Jurkat, Clone E6-1 (cell line): ENCODE measurements at places on chromosomes 1 and 21.

DNA sequence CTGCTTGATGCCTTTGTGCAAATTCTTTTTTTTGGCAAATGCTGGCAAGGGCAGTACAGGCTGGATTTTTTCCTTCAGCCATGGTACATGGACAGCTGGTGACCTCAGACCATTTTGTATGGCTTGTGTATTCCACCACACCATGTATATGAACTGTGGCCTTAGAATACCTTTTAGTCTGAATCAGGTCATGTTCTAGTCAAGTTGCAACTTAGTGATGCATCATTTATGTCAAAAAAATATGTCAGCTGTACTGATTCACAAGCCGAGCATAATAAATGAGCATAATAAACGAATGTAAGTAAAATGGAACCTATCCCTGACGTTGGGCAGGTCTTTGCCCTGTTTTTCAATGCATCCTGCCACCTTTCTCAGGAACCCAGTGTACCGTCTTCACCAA, 219.7 kb upstream of the RUNX1 start:
- no peak for DNase-seq

DNA sequence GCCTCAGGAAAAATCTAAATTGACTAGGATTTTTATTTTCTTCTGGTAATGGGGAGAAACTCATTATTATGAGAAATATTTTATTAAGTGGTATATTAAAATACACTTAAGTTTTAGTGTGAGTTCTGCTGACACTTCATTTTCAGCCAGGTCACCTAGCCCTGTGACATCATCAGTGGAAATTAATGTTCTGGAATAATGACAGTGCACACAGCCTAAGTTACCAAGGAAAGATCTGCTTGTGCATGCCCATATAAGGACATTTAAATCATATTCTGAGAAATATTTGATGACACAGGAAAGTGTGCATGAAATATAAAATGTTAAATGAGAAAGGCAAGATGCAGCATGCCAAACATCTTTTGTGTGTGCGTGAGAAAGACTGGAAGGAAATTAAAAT, 102.0 kb downstream of the KIF14 start:
- no peak for DNase-seq

GRCh38 chr1:55813618-55814017, 598.5 kb upstream of the USP24 start:
- no peak for DNase-seq

- no peak for DNase-seq
These were observed 10.4 kb downstream of the RNF19B start for GRCh38 chr1:32954168-32954567.

DNA sequence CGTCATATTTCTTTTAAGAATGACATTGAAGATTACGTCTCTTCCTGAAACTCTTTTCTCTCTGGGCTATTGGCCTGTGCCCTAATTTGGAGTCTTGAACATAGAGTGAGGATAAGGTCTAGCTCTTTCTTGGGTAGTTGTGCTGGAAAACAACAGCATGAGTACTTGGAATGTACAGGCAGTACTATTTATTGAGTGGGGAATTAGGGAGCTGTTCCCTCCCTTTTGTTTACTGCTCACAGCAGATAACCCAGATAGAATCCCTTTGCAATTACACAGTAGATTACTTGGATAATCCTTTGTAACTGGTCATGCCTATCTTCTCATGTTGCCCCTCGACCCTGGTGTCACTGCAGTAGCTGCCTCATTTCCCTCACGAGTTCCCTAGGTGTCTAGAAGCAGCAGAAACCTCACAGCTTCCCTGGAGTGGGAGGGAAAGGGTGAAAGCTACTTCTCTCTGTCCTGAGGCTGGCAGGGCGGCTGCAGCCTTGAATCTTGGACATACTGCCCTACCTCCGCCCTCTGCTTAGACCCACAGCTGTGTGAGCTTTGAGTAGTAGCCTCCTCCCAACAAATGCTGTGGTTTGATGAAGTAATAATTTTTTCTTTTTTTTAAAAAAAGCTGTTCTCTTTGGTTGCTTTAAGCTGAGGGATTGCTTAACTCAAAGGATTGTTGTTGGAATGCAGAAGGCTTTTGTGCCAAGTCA, 70.6 kb downstream of the FGGY start:
- DNase-seq: no peak

GRCh38 chr1:67586596-67586995, 98.4 kb upstream of the GADD45A start:
- no peak for DNase-seq

GRCh38 chr1:204285436-204286305, 71.9 kb upstream of the GOLT1A start:
- no peak for DNase-seq

DNA sequence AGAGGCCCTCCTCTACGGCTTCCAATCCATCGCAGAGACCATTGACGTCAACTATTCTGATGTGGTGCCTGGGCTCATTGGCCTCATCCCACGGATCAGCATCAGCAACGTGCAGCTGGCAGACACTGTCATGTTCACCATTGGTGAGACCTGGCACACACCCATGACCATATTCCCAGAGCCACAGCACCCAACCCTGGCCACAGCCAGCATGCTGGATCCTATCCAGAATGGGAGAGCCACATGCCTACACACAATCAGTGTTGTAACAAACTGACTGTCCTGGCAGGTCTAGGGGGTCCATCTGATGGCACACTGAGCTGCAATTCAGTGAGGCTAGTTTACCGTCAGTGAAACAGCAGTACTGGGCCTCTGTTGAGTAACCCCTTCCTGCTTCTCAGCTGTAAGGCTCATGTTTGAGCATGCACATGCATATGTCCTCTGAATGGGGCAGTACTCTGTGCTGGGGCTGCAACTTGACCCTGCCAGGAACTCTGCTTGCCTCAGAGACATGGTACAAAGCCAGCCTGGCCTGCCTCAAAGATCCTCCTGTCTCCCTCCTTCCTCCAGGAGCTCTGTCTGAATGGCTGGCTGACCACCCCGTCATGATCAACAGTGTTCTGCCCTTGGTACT, 10.8 kb downstream of the IPO13 start:
- DNase-seq: no peak

- DNase-seq: peak; percentile 32
These were observed 38.4 kb upstream of the RBM34 start for GRCh38 chr1:235199441-235199840.

DNA sequence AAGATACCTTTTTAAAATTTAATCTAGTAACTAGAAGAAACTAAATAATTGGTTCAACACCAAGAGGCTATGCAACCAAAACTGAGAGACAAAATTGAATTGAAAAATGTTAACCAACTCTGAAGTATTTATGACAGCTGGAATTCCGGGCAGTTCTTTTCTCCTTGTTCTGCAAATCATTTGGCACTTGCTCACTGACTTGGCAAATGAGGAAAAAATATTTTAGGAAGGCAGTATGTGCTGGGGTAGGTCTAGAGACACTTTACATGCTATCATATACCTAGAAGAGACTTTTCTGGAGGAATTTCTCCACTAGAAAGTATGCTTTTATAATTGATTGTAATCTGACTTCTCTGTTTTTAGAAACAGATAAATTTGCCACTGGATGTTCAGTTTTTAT, 22.1 kb upstream of the SH3D21 start:
- DNase-seq: no peak

DNA sequence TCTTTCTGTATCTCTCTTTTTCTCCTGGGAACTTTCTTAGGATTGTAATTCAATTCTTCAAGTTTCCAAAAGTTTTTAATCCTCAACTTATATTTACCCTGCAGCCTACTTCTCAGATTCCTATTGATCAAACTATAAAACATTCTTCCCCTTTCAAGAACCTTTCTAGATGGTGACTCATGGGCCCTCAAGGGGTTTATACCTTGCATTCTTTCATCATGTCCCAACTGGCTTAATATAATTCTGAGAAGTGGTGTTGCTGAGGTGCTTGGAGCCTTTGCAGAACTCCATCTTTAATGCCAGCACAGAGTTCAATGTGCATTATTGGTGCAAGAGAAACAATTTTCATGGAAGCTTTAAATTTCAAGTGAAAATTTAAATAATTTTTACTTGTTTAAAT, 273.4 kb downstream of the VAV3 start:
- DNase-seq: no peak

DNA sequence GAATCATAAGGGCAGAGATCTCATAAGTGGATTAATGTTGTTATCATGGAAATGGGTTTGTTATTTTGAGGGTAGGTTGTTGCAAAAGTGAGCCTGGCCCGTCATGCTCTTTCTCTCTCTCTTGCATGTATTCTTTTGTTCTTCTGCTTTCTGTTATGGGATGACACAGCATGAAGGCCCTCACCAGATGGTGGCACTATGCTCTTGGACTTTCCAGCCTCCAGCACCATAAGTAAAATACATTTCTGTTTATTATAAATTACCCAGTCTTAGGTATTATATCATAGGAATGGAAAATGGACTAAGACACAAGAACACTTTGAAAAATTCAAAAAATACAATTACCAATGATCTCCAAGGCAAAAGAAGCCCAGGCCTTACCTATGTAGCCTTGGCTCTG, 676.1 kb downstream of the PTPRU start:
- DNase-seq: peak; percentile 29

- no peak for DNase-seq
These were observed 157.2 kb upstream of the NFIA start for GRCh38 chr1:60924964-60925798.

GRCh38 chr21:42063571-42064521, 7.3 kb upstream of the UMODL1 start:
- peak; percentile 51 for DNase-seq

- DNase-seq: no peak
These were observed 27.2 kb downstream of the TNFRSF8 start for GRCh38 chr1:12090326-12090725.

GRCh38 chr1:6972399-6972798, 187.1 kb downstream of the CAMTA1 start:
- DNase-seq: no peak

DNA sequence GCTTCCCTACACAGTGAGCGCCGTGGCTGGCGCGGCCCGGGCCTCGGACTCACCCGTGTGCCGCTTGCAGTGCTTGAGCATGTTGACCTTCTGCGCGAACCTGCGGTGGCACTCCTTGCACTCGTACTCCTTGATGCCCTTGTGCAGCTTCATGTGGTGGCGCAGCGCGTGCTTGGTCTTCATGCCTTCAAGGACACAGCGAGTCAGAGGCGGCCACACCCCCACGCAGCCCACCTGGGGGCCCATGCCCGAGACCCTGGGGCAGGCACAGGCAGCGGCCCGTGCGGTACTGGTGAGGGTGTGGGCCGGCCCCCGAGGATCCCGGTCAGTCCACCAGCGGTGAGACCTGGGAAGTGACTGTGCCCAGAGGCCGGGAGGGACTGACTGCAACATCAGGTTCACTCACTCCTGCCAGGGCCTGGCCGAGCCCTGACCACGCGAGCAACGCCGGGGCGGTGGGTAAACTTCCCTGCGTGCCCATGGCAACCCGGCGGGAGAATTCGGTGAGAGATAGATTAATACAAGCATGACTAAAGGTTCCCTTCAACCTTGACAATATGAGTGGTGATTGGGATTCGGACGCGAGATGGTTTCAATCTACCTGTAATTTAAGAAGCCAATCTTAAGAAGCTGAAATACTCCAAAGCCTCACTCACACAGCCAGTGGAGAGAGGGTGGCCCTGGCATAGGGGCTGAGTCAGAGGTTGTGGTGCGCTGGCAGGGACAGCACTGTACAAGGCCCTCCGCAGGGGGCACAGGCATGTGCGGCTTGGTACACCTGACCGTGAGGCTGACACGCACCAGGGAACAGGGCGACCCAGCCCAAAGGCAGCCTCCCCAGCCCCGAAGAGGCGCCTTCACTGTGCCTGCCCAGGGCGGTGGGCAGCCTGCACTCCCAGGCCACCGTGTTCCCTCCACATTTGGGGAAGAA, 49.1 kb upstream of the RIPK4 start:
- no peak for DNase-seq

DNA sequence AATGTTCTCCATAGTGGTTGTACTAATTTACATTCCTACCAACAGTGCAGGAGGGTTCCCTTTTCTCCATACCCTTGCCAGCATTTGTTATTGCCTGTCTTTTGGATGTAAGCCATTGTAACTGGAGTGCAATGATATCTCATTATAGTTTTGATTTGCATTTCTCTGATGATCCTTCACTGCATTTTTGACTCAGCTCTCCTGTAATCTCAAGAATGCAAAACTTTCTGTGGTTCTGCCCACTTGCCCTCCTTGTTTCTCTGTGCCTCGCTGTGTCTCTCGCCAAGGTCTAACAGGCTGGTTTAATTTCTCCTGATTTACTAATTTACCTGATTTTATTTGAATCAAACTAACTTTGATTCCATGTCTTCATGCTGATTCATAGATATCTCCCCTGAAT, 407.9 kb downstream of the ZP4 start:
- no peak for DNase-seq

DNA sequence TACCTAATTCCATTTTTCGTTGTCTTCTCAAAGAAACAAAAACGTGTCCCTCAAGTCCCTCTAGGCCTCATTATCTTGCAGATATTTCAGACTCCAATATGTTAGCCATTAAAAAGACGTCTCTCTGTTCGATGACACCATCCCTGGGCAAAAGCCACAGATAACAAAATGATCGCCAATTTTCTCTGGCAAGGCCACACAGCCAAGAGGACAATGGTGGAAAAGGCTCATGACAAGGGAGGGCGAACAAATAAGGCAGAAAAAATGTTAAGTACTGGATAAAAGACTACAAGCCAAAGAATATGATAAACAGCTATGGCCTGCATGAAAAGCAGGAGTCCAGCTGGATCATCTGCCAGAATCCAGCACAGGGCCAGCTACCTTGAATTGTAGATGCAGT, 82.9 kb downstream of the TBX15 start:
- DNase-seq: no peak

GRCh38 chr1:92444351-92444750, 42.4 kb downstream of the GFI1 start:
- DNase-seq: no peak

DNA sequence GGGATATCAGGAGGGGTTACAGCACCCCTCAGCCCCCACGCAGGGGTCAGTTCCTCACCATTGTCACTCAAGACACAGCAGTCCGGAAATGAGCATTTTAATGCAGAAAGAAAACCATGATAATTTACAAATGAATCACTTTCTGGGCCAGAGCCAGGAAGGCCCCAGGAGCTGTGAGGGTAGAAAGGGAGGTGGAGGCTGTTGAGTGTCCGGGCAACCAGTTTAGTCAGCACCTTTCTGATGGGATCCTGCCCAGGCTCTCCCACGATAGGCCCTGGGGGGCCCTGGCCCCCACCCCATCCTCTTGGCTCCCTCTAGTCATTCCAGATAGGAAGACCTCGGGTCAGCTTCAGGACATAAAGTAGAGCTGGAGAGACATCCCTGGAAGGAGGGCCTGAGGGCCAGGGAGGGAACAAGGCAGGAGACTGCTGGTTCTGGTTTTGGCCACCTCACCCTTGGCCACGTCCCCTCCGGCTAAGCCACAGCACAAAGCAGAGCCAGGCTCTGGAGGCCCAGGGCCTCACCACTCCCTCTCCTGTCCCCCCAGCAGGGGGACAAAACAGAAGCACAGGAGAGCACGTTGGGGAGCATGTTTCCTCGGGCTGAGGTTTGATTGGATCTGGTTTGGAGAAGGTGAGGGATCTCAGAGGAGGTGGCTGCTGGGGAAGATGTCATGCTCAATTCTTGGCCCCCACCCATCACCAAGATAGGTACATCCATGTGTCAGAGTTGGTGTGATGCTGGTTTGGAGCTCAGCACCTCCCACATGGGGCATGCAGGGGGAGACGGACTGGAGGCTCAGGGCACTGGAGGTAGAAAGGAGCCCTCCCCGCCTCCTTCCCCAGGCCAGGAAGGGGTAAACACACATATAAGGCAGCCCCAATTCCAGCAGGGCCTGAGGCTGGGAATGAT, 20.6 kb downstream of the ETNK2 start:
- no peak for DNase-seq

- no peak for DNase-seq
These were observed 6.6 kb upstream of the MED18 start for GRCh38 chr1:28322194-28322593.

- no peak for DNase-seq
These were observed 99.8 kb downstream of the PTGER3 start for GRCh38 chr1:70947835-70948234.

GRCh38 chr1:89721351-89721750, 88.4 kb downstream of the LRRC8C start:
- no peak for DNase-seq
